ENCODE measurements at places on chromosomes 16 and 17. TPM values are rescaled to one million over a fixed set of nuclear protein-coding genes. Genes with fewer than 3 reads are reported as not detected.

SBK1 gene
- 2.7 TPM for total RNA-seq

HBA1 gene
- 627 TPM for total RNA-seq

UNC45B gene
- total RNA-seq, result 1.6 TPM

ZNF778 gene
- total RNA-seq, result 13.9 TPM

FBXO39 gene
- not detected for total RNA-seq

ASGR1 gene
- total RNA-seq, result 7.0 TPM

DNA sequence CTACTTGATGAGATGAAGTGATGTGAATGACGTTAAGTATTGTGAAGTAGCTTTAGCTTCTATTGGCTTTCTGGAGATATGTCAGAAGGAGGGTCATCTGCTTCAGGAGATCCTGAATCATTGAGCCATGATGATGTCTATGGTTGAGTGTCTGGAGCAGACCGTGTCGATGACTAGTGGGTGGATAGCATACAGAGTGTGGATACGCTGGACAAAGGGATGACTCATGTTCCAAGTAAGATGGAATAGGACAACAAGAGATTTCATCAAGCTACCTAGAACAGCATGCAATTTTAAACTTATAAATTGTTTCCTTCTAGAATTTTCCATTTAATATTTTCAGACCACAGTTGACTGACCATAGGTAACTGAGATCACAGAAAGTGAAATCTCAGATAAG, 116.1 kb upstream of the RBBP6 start:
- H3K27ac ChIP-seq, result no peak overlapping the region
- H3K27me3 ChIP-seq, result no peaks in the 10 kb centered on the region
- H3K4me3 ChIP-seq, result no peak overlapping the region

- H3K27me3 ChIP-seq, result no peaks in the 10 kb centered on the region
- H3K27ac ChIP-seq, result peak overlapping the region; percentile 57
- peaks cover 7% of the 10 kb centered on the region for H3K36me3 ChIP-seq
Observed at GRCh38 chr16:2090777-2091546, 43.2 kb downstream of the TSC2 start.

- H3K36me3 ChIP-seq, result no peaks in the 10 kb centered on the region
- no peak for DNase-seq
- no peak overlapping the region for H3K27ac ChIP-seq
- no peaks in the 10 kb centered on the region for H3K27me3 ChIP-seq
- H3K4me1 ChIP-seq, result peaks cover 4% of the 10 kb centered on the region
Observed at GRCh38 chr16:82298472-82298871, 128.4 kb upstream of the MPHOSPH6 start.

DNA sequence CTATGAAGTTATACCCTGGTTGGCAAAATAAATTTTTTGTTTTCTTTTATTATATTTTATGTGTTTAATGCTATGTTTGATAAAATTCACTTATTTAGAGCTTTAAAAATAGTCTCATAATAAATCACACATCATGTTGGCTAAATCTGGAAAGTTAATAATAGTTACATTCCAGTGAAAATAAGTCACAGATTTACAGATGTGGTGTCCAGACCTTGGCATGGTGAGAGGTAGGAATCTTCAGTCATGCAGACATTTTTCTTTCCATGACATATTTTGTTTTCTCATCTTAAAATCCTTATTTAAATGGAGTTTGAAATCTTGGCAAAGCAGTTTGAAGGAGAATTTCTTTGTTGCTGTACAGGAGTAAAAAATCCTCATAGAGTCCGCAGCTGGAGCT, 48.1 kb upstream of the GOSR1 start:
- no peak overlapping the region for H3K27ac ChIP-seq
- no peak for DNase-seq
- no peak overlapping the region for H3K4me3 ChIP-seq

DNA sequence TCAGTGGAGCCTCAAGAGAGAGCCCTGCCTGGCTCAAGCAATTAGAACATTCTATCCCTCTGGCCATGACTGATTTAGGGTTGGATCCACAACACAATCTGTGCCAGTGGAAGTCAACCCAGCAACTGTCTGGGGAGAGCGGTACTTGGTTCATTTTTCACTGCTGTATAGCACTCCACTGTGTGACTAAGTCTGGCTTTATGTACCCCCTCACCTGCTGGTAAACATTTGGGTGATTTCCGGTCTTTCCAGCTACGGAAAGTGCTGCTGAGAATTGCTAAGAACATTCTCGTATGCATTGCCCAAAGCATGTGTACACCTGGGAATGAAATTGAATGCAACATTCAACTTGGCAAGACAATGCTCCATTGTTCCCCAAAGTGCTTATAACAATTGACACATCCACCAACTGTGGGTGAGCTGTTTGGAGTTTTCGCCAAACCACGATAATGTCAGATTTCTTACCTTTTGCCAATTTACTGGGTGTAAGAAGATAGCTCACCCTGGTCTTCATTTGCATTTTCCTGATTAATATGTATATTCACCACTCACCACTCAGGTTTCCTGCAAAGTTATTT, 63.5 kb upstream of the MED9 start:
- H3K4me3 ChIP-seq, result no peak overlapping the region
- no peaks in the 10 kb centered on the region for H3K4me1 ChIP-seq
- DNase-seq, result no peak
- H3K27me3 ChIP-seq, result peaks cover 3% of the 10 kb centered on the region
- no peaks in the 10 kb centered on the region for H3K36me3 ChIP-seq
- H3K27ac ChIP-seq, result no peak overlapping the region

DNA sequence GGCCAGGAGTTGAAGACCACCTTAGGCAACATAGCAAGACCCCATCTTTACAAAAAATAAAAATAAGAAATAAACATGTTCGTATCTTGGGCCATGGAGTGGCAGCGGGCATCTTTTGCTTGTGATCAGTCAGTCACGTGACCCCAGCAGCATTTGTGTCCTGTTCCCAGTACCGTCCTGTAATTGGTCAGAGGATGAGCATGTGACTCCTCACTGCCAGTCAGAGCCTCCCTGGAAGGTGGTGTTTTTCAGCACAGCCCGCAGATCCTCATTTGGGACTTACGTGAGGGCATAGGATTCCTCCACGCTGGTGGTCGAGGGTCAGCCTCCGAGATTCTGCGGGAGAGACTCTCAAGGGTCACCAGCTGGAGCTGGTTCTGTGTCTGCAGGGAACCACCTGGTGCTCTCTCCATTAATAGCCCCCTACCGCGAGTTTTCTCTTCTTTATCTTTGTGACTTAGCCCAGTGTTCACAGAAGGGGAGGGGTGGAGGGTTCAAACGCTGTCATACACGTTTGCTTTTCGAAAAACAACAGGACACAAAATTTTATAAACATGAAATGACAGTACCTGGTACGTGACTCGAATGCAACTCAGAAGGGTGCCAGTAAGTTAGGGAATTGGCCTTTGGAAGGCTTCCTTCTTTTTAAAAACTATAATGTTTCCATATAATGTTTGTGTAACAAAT, 17.2 kb downstream of the MRC2 start:
- H3K4me3 ChIP-seq, result no peak overlapping the region
- H3K27ac ChIP-seq, result no peak overlapping the region
- no peak for DNase-seq
- H3K27me3 ChIP-seq, result no peaks in the 10 kb centered on the region
- H3K4me1 ChIP-seq, result peaks cover 19% of the 10 kb centered on the region

DNA sequence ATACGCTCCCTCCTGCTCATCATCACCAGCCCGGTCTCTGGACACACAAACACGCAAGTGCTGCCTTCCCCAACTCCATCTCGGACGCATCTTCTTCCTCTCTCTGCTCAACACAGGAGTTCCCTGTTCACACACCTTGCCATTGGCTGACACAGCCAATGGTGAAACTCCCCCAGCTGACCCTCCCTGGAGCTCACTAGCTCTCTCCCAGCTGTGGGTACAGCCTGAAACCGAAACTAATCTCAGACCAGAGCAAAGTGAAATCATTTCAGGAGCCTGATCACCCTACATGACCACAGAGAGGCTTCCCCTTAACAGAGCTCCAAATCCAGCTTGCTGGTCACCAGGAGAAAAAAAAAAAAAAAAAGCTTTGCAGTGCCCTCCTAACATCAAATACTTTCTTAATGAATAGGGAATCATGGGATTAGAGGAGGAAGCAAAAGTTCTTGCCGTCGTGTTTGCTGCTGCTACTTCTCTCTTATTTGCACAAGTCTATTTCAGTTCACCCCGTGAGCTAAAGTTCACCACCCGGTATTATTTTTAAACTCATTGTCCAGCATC, 8.3 kb downstream of the CUEDC1 start:
- peak; percentile 60 for DNase-seq
- H3K27me3 ChIP-seq, result no peaks in the 10 kb centered on the region
- H3K4me1 ChIP-seq, result peaks cover 27% of the 10 kb centered on the region
- no peak overlapping the region for H3K4me3 ChIP-seq
- H3K36me3 ChIP-seq, result no peaks in the 10 kb centered on the region

- DNase-seq, result no peak
- no peaks in the 10 kb centered on the region for H3K27me3 ChIP-seq
- peaks cover 5% of the 10 kb centered on the region for H3K36me3 ChIP-seq
- H3K4me3 ChIP-seq, result no peak overlapping the region
- H3K27ac ChIP-seq, result no peak overlapping the region
- no peaks in the 10 kb centered on the region for H3K4me1 ChIP-seq
Observed at GRCh38 chr17:46733837-46734475, 84.5 kb downstream of the WNT3 start.

GRCh38 chr17:60534010-60534555, 8.0 kb upstream of the APPBP2 start:
- H3K27ac ChIP-seq, result no peak overlapping the region
- DNase-seq, result no peak
- no peaks in the 10 kb centered on the region for H3K27me3 ChIP-seq
- H3K36me3 ChIP-seq, result no peaks in the 10 kb centered on the region
- no peaks in the 10 kb centered on the region for H3K4me1 ChIP-seq
- no peak overlapping the region for H3K4me3 ChIP-seq

DNA sequence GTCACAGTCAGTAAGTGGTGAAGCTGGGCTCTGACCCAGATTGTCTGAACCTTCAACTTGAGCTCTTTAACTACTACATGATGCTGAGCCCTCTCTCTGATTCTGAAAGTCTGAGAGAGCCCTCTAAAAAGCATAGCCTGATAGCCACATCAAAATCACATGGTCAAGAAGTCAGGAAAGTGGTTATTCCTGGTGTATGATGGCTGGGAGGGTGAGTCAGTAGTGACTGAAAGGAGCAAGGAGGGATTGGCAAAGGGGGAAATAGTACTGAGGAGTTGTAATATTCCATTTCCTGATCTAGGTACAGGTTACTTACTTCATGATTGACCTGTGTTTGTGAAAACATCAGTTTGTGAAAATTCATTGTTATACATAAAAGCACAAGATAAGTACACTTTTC, 89.1 kb downstream of the SSH2 start:
- H3K4me3 ChIP-seq, result no peak overlapping the region
- H3K27ac ChIP-seq, result no peak overlapping the region
- no peaks in the 10 kb centered on the region for H3K36me3 ChIP-seq
- no peak for DNase-seq

- H3K4me3 ChIP-seq, result no peak overlapping the region
- H3K27me3 ChIP-seq, result no peaks in the 10 kb centered on the region
- no peaks in the 10 kb centered on the region for H3K36me3 ChIP-seq
- DNase-seq, result no peak
- H3K4me1 ChIP-seq, result no peaks in the 10 kb centered on the region
- H3K27ac ChIP-seq, result peak overlapping the region; percentile 20
Observed at GRCh38 chr16:4018391-4018790, 97.9 kb downstream of the ADCY9 start.

GRCh38 chr17:76740329-76741118, 2.6 kb downstream of the MFSD11 start:
- no peaks in the 10 kb centered on the region for H3K27me3 ChIP-seq
- no peak overlapping the region for H3K4me3 ChIP-seq
- DNase-seq, result peak; percentile 73
- peaks cover 1% of the 10 kb centered on the region for H3K4me1 ChIP-seq

DNA sequence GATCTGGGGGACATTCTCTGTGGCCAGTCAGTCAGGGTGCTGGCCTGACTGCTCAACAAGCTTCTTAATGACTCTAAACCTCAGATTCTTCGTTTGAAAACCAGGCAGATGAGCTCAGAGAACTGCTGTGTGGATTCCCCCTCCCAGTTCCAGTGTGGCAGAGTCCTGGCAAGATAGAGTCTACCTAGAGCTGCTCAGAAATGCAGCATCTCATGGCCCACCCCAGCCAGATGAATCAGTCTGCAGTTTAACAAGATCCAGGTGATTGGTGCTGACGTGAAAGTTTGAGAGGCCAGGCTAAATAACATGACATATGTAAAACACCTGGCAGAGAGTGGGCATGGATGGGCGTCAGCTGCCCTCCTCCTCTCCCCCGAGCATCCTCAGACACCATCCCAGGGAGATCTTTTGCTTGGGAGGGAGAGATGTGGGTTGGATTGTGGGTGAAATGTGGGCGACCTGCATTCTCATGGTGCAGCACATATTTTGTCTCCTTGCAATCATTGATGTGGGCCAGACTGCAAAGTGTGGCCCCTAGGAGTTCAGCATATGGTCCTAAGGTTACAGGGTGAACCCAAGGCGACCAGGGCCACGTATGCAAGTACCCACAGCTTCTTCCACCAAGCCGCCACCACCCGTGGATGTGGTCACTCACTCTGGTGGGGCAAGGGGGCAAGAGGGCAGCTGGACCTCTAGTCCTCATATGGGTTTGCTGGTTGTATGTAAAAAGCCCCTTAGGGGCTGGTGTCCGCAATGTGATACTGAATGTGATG, 19.5 kb downstream of the SOCS3 start:
- H3K4me3 ChIP-seq, result no peak overlapping the region
- no peaks in the 10 kb centered on the region for H3K27me3 ChIP-seq
- no peaks in the 10 kb centered on the region for H3K36me3 ChIP-seq
- peak overlapping the region; percentile 2 for H3K27ac ChIP-seq
- DNase-seq, result no peak

GRCh38 chr17:57687642-57688041, 57.5 kb downstream of the CCDC182 start:
- H3K4me1 ChIP-seq, result no peaks in the 10 kb centered on the region
- no peak for DNase-seq
- H3K27ac ChIP-seq, result no peak overlapping the region
- H3K36me3 ChIP-seq, result no peaks in the 10 kb centered on the region
- no peak overlapping the region for H3K4me3 ChIP-seq
- H3K27me3 ChIP-seq, result no peaks in the 10 kb centered on the region

DNA sequence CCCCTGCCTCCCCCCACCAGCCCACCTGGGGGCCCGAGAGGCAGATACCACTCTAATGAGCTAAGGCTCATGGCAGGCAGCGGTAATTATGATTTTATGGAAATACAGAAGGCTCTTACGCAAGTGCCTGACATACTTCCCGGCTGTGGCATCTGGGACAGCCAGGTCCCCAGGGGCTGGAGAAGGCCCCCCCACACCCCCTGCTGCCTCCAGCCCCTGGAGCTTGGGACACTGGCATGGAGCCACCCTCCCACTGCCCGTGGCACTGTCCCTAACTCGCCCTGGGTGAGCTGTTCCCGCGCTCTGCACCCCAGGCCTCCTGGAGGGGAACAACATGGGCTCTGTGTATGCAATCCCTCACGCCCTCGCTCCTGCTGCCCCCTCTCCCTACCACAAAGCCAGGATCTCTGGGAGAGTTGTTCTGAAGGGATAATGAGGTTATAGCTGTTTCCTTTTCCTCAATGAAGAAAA, 5.4 kb upstream of the STAC2 start:
- no peaks in the 10 kb centered on the region for H3K27me3 ChIP-seq
- H3K36me3 ChIP-seq, result no peaks in the 10 kb centered on the region
- peak; percentile 57 for DNase-seq
- no peak overlapping the region for H3K27ac ChIP-seq
- H3K4me1 ChIP-seq, result peaks cover 20% of the 10 kb centered on the region
- H3K4me3 ChIP-seq, result no peak overlapping the region

Measured in lung (tissue), 17 donors.